ENCODE measurements at places on chromosomes 3 and 15.

DNA sequence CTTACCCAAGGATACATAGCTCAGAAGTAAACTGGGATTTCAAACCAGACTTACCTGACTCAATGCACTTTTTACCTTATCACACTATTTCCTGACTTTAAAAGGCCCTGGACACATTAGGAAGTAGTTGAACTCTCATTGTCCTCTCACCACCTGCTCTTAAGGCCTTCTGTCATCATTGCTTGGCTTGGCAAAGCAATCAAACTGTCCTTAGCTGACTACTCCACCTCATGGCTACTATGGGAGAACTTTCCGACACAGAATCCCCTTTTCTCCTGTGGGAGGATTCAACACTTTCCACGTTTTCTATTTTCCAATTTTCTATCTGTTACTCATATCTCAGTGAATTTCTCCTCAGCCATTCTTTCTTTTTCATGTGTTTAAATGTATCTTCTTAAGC lies 55.4 kb downstream of the ZNF148 start:
- DNase-seq, result no peak

- DNase-seq, result no peak
Observed at GRCh38 chr15:80970018-80970657, 19.5 kb downstream of the MESD start.

GRCh38 chr15:57054204-57054750 lies 135.8 kb downstream of the TCF12 start:
- DNase-seq, result no peak

GRCh38 chr3:123795471-123796251 lies 88.5 kb downstream of the MYLK start:
- no peak for DNase-seq

DNA sequence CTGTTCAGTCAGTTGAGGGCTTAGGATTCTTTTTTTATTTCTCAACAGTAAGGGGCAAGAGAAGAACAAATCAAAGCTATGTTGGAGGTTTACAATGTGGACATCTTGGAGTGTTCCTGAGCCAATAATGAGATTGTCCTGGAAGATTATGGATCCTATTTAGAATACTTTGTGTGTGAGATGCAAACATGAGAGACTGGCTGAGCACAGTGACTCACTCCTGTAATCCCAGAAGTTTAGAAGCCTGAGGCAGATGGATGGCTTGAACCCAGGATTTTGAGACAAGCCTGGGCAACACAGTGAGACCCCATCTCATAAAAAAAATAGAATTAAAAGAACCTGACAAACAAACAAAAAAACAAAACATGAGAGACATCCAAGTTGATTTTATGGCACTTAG lies 351.6 kb downstream of the GAP43 start:
- no peak for DNase-seq

GRCh38 chr3:32371461-32372212 lies 20.0 kb upstream of the CMTM7 start:
- no peak for DNase-seq

DNA sequence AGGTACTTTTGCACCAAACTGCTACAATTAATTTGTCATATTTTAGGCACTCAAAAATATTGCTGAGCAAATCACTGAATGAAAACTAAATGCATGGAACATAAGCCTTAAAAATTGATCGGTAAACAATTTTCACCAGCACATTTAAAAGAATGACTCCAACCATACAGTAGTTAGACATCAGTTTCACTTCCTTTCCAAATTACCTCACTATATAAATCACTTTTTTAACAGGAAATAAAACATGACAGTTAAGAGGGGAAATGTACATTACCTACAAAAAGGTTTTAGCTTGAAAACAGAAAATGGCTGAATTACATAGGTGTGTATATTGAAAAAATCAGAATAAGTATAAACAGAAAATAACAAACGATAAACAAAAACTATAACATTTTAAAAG lies 108.4 kb downstream of the SERPINI1 start:
- no peak for DNase-seq

GRCh38 chr3:52372822-52373504 lies 56.8 kb downstream of the DNAH1 start:
- no peak for DNase-seq

DNA sequence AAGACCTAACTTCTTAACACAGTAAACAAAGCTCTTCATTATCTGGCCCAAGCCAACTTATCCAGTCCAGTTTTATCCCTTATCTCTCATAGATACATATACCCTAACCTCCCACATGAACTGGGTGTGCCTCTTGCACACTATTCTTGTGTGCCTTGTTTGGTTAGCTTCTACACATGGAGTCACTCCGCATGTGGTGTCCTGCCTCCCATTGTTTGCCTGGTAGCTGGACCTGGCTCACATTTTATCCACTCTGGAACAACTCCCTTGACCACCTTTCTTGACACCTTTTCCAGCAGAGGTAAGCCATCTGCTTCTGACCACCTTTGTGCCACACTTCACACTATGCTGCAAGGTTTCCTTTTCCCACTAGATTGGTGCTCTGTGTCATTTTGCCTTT lies 15.2 kb downstream of the TIPARP start:
- no peak for DNase-seq

DNA sequence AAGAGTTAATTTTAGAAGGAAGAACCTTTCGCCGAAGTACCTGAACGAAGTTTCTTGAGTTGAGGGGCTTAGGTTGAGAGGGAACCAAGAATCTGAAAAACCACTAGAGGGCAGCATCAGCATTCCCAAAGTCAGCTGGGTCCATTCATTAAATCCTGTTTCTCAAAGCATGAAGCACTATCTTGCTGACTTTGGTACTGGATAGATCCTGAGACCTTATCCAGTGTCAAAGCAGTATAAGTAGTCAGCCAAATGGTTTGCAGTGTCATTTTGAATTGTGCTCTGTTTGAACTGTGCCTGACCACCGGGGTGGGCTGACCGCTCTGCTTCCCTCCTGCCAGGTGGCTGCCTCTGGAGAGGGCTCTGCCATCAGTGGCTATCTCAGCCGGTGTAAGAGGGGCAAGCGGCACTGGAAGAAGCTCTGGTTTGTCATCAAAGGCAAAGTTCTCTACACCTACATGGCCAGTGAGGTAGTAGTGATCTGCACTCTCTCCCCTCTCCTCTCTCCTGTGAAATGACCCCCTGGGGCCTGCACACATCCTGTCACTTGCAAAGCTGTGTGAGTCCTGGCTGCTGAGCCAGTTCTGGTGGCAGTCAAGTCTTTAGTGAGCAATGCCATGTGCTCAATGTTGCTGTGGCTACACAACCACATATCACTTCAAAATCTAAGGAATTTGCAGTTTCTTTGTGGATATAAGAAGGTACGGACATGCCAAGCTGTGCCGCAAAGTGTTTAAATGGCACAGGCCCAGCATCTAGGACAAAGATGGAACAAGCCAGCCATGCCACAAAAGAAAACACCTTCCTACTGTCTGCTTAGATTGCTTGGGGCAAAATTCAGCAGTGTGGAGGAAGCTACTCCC lies 21.4 kb upstream of the NR2C2 start:
- DNase-seq, result peak; percentile 21

- DNase-seq, result no peak
Observed at GRCh38 chr3:100483529-100483928, 8.9 kb upstream of the TMEM45A start.

DNA sequence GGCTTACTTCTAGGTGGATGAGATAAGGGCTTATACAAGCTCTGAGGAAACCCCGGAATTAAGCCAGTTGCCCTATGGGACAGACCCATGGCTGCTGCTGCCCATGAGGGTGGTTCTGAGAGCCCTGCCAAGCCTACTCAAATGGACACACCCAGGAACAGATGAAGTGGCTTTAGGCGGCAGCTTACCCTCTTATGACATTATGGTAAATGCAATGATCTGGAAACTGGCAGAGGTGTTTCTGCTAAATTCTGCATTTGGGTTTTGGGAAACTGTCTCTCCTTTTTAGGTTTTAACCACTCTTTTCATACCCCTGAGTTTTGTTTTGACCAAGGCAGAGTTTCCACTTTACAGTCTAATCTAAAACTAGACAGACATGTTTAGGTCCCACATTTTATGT lies 9.0 kb upstream of the ZBED2 start:
- no peak for DNase-seq

DNA sequence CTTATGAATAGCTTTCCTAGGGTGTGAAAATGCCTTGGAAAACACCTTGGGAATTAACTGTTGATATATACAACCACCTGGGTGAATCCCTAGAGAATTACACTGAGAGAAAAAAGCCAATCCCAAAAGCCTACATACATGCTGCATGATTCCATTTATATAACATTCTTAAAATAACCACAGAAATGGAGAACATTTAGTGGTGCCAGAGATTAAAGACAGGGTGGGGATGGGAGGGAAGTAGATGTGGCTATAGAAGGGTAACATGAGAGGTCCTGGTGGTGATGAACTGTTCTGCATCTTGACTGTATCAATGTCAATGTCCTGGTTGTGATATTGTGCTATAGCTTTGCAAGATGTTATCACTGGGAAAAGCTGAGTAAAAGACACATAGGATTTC lies 291.0 kb downstream of the CLSTN2 start:
- no peak for DNase-seq

DNA sequence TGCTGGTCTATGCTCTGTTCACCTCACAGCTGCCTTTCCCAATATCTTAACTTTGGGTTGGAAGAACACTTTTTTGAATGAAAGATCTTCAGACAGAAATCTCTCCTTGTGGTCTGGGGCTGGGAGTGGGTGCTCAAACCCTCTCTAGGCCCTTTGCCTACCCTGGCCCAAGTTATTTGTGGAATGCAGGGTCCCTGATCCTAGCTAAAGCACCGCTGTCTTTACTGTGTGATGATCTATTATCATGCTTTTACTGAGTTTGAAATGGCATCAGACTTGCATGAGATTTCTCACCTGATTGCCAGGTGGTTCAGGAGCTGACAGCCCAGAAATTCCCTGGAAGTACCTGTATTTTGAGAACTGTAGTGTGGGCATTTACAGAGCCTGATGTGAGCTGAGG lies 412.7 kb upstream of the ONECUT1 start:
- no peak for DNase-seq

- DNase-seq, result no peak
Observed at GRCh38 chr3:143134471-143134870, 14.9 kb downstream of the CHST2 start.

DNA sequence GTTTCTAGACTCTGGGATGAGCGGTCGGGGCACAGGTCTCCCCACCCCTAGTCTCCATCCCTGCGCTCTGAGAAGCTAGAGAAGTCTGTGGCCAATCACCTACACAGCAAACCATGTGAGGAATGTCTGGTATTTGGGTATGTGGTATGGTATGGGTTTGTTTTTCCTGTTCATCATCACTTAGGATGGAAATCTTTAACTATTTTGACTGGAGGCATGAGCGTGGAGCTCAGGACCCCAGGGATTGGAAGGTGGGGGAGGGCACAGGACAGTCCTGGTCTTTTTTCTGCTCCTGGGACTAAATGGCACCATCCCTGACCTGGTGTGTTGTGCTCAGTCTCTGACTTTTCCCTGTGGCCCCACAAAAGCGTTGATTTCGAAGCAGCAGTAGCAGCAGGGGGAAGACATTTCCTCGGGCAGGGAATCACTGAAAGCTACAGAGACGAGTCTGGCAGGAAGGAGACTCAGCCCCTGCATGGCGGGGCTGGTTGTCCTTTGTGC lies 191.7 kb upstream of the TPM1 start:
- peak; percentile 41 for DNase-seq

DNA sequence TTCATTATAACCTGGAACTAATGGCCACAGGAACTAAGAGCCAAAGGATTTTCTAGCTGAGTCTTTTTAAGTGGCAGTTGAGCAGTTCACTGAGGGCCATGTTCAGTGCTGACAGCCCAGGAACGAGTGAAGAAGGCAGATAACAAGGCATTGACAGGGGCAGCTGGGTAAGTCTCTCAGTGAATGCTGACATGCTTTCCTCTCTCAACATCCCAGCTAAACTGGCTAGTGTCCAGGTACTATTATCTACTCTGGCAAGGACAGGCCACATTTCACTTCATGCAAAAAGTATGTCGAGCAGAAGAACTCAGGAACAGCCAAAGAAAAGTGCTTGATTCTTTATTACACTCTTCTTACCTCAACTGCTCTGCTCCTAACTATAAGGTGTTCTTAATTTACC lies 515.9 kb downstream of the NLGN1 start:
- peak; percentile 68 for DNase-seq

GRCh38 chr15:88989578-88989977 lies 76.4 kb upstream of the MFGE8 start:
- peak; percentile 19 for DNase-seq

DNA sequence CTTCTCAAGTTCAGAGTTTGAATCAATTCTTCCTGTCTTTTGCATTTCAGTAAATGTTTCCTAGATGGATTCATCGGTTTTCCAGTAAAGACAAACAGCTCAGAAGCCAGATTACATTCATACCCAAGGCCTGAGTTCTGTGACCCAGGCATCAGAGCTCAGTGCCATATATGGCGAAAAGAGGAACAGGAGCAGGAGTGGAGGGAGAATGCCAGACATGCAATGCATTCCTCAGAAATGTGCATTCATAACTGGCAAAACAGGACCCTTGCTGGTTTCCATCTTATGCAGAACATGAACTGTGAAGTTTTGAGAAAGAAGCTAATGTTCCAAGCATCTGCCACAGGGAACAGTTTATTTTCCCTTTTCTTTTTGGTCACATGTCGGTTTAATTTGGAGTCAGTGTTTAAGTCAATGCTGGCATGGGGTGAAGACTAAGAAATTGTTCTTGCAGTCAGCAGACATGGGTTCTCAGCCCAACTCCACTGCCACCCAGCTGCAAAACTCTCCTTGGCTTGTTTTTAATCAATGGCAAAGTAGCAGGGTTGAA lies 116.5 kb downstream of the LPP start:
- peak; percentile 94 for DNase-seq

DNA sequence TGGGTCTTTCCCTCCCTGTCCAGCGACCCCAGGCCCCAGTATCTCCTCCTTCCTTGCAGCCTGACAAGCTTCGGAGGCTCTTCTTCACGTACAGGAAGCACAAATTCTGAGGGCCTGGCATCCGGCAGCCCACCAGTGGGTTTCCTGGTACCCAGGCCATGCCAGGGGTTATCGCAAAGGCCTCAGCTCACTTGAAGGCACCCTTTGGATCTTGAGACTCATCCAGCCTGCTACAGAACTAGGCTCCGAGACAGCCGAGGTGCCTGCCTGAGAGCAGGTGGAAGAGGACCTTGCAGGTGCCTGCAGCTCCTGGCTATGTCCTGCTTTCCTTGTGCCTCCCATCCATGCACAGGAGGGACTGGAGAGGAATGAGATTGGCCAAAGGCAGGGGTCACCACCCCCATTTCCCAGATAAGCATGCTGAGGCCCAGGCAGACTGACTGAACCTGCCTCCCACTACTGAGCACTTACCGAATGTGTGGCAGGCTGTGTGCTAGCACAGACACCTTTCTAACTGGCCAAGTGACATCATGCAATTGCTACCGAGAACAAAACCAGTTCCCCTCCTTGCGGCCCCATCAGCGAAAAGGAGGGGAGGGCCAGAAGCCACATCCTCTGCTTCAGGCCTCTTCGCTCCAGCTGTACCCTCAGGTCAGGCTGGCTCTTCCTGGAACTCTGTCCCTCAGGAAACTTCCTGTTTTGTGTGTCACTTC lies 11.2 kb downstream of the SH2D7 start:
- DNase-seq, result no peak

- DNase-seq, result peak; percentile 2
Observed at GRCh38 chr15:37819191-37819590, 115.2 kb upstream of the TMCO5A start.

GRCh38 chr3:160949460-160949859 lies 155.7 kb downstream of the B3GALNT1 start:
- no peak for DNase-seq

- DNase-seq, result peak; percentile 79
Observed at GRCh38 chr3:113249111-113249510, 37.8 kb downstream of the BOC start.
